Activated T-helper 2 cell treated with anti-CD3 and anti-CD28 coated beads, Interferon-gamma antibody, Interleukin-2, Interleukin-4, amounts not matched to agents 10 μg/mL and 5 μg/mL and 100 μg/mL, durations not matched to agents 14 hours and 24 hours and 36 hours (primary cell): ENCODE measurements at places on chromosomes 5 and 9.

GRCh38 chr9:133701981-133702797 lies 36.0 kb downstream of the SARDH start:
- peaks cover 9% of the 10 kb centered on the region for H3K27me3 ChIP-seq
- H3K36me3 ChIP-seq: no peaks in the 10 kb centered on the region
- H3K4me1 ChIP-seq: peaks cover 20% of the 10 kb centered on the region
- H3K27ac ChIP-seq: peak overlapping the region; percentile 69

GRCh38 chr9:25742256-25742655 lies 64.0 kb upstream of the TUSC1 start:
- DNase-seq: no peak
- no peak overlapping the region for H3K4me3 ChIP-seq
- no peaks in the 10 kb centered on the region for H3K27me3 ChIP-seq
- H3K4me1 ChIP-seq: no peaks in the 10 kb centered on the region
- H3K36me3 ChIP-seq: no peaks in the 10 kb centered on the region
- no peak overlapping the region for H3K27ac ChIP-seq

- no peaks in the 10 kb centered on the region for H3K4me1 ChIP-seq
- no peak overlapping the region for H3K27ac ChIP-seq
- peaks cover 6% of the 10 kb centered on the region for H3K27me3 ChIP-seq
- no peaks in the 10 kb centered on the region for H3K36me3 ChIP-seq
Measured at GRCh38 chr9:3820643-3821042, 294.8 kb upstream of the RFX3 start.

- H3K4me3 ChIP-seq: no peak overlapping the region
- no peaks in the 10 kb centered on the region for H3K36me3 ChIP-seq
- H3K27me3 ChIP-seq: no peaks in the 10 kb centered on the region
- no peak overlapping the region for H3K27ac ChIP-seq
- H3K4me1 ChIP-seq: no peaks in the 10 kb centered on the region
Measured at GRCh38 chr5:72596956-72597355, 89.7 kb upstream of the ZNF366 start.

GRCh38 chr9:132016456-132016855 lies 63.2 kb downstream of the MED27 start:
- H3K27me3 ChIP-seq: no peaks in the 10 kb centered on the region
- H3K4me1 ChIP-seq: no peaks in the 10 kb centered on the region
- no peak overlapping the region for H3K27ac ChIP-seq
- H3K4me3 ChIP-seq: no peak overlapping the region

- no peak overlapping the region for H3K4me3 ChIP-seq
- DNase-seq: no peak
- H3K36me3 ChIP-seq: no peaks in the 10 kb centered on the region
- H3K27me3 ChIP-seq: no peaks in the 10 kb centered on the region
- H3K4me1 ChIP-seq: no peaks in the 10 kb centered on the region
Measured at GRCh38 chr9:117125531-117125930, 289.3 kb downstream of the ASTN2 start.

DNA sequence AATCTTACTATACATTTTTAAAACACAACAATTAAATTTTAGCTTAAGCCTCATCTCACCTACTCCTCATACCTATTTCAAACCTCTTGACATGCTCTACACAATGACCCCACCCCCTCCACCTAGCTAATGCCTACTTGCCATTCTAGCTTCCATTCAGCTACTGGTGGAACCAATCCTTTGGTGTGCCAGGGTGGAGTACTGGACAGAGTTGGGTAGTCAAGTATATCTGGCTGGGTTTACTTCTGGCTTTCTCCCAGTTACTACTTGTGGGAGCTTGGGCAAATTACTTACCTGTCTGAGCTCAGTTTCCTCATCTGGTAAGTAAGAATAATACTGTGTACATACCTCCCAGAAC lies 24.3 kb downstream of the PLPP1 start:
- no peak for DNase-seq
- H3K36me3 ChIP-seq: peaks cover 32% of the 10 kb centered on the region
- H3K4me3 ChIP-seq: no peak overlapping the region
